ENCODE measurements at places on chromosomes 7 and 10.

DNA sequence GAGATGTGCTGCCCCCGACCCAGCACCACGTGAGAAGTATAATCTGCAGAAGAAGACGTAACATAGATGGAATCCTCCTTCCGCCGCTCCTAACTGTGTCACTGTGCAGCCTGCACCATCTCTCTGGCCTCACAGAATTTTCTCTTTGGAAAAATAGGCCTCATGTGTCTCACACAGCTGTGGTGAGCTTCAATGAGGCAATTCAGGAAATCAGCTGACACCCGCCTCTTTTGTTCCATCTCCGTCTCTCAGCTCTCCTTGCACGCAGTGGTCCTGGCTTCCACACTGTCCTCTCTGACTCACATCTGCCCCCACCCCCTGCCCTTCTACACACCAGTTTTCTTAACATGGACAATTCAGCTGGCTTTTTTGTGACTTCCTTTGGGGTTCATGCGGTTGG, 7.2 kb downstream of the C10orf90 start:
- DNase-seq: no peak

GRCh38 chr7:2154831-2155230, 77.9 kb downstream of the MAD1L1 start:
- DNase-seq: no peak

- DNase-seq: no peak
Measured at GRCh38 chr7:28588602-28589001, 176.3 kb downstream of the CREB5 start.

- DNase-seq: no peak
Measured at GRCh38 chr7:22093001-22093400, 147.3 kb upstream of the CDCA7L start.

GRCh38 chr7:46407125-46407524, 486.1 kb upstream of the IGFBP3 start:
- no peak for DNase-seq

- no peak for DNase-seq
Measured at GRCh38 chr10:116286626-116287200, 13.7 kb upstream of the GFRA1 start.

DNA sequence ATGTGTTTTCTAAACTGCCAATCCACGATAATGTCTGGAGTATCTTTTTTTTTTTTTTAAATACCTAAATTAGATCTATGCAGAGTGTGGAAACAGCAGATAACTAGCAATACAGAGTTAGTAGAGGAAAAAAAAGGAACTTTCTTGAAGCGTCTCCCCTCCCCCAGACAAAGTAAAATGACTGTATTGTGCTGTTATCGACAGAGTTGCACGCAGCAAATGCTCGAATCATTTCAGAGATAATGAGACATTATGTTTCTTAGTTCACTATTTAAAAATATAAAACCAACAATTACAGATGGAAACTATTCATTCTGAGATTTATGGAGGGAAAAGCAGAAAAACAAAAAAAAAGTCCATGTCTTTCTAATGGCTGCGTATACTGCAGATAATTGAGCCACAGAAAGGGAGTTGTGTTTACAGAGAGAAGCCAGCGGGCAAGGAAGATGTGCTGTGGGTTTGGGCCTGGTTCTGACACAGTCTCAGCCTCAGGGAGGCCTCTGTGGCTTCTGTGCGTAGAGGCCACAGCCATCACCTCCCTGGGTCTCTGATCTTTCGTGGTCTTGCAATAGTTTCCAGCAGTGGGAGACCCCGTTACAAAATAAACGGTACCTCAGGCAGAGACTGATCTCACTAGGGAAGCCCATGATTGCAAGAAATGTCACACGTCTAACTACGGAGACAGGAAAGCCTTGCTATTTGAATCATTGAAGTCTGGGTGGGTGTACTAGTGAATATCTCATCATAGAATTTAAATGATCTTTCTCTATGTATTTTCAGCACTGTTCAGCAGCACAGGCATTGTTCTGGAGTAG, 19.1 kb upstream of the KLF6 start:
- DNase-seq: no peak

- DNase-seq: no peak
Measured at GRCh38 chr10:99522470-99523250, 10.1 kb upstream of the NKX2-3 start.

DNA sequence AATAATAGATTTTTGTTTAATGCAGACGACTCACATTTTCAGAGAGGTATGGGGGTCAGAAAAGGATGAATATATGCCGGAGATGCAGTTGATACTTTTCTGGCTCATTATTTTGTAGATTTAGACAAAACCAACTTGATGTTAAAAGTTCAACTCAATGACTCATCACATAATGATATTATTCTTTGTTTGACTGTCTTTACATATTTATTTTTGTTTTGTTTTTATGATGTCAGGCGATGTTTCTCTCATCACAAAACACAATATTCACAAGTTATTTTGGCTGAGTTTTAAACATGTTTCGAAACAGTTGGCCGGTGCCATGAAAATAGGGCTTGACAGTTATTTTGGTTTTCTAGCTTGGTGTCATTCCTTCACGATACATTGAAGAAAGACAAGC, 1.3 kb downstream of the GJD4 start:
- DNase-seq: no peak

GRCh38 chr7:63925626-63926460, 72.8 kb upstream of the ZNF722 start:
- DNase-seq: peak; percentile 4

DNA sequence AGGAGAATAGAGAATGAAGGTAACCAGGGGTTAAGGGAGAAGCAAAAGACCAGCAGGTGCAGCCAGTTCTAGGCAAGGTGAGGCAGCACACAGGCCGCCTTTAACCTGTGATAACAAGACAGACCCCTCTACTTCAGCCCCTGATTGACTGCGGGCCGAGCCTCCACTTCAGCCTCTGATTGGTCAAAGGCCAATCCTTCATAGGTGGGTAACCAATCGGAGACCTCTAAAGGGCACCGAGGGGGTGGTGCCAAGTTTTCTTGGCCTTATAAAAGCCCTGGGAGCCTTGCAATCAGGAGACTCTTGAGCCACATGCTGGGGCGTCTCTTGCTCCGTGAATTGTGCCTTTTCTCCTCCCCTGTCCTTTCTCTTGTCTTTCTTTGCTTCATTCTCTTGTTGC, 98.8 kb downstream of the ELFN1 start:
- DNase-seq: no peak

GRCh38 chr7:143381427-143382125, 431 bp downstream of the ZYX start:
- peak; percentile 46 for DNase-seq

GRCh38 chr10:69335063-69335587, 56.8 kb downstream of the HK1 start:
- no peak for DNase-seq

DNA sequence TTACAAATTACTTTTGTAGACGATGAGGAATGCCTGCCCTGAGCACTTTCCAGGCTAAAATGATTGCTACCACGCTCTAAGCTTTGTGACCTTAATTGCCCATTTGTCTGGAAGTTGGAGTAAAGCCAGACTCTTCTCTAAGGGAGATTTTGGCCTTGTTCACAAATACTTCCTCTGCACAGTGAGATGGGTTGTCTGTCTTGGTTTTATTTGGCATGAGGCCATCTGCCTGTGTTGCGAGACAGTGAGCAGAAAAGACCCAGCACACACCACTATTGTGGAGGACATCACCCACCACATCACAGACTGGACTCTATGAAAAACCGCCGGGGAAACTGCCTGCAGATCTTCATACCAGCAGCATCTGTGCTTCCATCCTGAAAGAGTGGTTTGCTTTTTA, 138.4 kb downstream of the BICC1 start:
- no peak for DNase-seq

DNA sequence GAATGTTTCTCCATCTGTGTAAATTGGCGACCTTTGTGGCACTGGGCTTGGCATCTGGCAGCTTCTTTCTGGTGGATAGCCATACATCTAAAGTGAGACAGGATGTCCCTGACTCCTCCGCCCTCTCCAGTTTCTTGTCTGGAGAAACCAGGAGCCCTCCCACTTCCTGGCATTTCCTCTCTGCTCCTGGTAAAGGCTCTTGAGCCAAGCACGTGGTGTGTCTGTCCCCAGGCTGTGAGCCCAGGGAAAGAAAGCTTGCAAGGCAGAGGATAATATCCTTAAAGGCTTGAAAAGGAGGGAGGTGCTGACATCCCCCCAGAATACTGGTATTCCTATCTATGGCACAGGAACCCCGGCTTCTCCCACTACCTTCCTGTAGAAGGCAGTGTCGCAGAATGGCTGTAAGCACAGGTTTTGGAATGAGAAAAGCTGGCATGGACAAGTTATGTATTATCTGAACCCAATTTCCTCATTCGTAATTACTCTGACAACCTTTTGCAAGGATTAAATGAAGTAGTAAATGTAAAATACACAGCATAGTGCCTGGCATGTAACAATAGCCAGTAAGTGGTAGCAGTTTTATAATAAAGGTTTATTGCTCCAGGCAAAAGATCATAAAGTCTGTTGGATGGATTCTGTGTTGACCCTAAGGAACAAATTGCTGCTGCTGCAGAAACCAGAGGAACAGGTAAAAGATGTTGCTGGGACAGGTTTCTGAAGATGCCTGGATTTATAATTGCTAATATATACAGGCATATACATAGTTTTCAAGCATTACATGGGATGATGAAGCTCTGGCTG, 11.8 kb upstream of the ACSL5 start:
- DNase-seq: no peak

DNA sequence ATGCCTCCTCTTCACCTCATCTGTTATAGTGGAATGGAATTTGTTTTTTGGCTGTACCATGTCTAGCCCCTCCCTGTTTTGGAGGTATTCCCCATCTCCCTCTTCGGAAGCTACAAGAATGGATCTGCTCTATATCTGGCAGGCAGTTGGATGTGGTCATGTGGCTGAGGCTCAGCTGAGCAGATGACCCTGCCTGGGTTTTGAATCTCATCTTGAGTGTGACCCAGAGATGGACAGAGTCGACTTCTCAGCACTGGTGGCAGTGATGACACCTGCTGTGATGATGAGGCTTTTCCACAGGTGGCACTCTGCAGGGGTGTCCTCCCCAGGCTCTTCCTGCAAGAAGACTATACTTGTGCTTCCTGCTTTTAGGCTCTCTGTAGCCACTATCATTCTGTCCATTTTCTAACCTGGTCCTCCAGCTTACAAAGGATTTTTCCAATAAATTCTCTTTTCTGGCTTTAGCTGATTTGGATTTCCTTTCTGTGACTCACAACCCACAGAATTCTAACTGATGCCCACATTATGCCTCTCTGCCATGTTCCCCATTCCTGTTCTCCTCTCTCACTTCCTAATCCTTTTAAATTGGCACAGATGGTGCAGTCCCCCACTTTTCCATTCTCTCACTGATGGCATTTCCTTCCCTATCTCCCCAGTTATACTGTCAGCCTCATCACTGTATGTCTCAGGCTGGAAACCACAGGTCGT, 7.5 kb upstream of the ARHGAP22 start:
- DNase-seq: no peak

GRCh38 chr10:69232252-69232651, 12.1 kb downstream of the HKDC1 start:
- no peak for DNase-seq

DNA sequence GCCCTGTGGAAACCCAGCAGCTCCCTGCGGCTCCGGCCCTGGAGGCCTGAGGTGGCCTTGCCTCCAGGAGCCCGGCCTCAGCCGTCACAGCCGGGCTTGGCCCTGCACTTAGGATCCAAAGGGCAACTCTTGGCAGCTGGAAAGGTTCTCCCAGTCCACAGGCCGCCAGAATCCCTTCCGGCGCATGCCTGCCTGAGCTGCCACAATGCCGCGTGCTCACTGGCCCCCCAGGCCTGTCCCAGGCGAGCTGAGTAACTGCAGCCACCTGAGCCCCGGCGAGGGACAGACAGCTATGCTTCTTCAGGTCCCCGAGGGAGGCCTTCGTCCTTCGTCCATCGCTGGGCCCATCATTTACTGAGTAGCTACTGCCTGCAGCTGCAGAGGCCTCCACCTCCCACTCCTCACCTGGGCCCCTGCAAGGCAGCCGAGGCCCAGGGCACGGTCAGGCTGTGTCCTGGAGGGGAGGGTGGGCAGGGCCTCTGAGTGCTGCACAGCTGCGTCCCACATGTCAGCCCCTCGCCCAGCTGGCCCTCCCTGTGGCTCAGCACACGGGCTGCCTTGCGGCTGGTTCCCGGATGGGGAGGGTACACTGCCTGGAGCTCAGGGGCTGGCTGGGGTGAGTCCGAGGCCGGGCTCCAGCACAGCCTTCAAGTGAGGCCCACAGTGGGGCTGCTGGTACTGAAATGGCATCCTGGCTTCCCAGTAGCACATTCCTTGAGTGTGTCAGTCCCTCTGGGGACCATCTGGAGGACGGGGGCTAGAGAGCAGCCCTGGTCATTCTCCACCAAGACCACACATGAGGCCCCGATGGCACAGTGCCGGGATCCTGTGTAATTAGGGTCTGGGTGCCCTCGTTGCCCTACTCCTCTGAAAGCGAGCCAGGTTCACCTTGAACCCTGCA, 172.5 kb downstream of the ELFN1 start:
- DNase-seq: no peak

- no peak for DNase-seq
Measured at GRCh38 chr7:5043661-5044060, 2.0 kb upstream of the RBAK start.

GRCh38 chr10:35903021-35903420, 260.9 kb upstream of the FZD8 start:
- DNase-seq: no peak

DNA sequence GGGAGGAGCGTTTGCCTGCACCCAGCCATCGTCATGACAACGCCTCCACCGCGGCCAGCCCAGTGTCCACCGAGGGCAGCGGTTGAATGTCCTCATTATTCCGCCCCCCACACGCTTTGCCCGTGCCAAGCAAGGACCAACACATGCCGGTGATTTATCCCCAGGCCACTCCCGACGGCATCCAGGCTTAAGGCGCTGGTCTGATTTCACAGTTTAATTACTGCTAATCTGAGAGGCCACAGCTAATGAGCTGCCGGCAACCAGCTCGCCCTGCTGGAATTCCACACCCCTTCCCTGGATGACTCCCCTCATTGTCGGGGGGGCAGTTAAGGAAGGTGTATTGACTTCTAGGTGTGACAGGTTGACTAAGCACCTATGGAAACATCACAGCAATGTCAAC, 432.3 kb downstream of the DNAJB6 start:
- no peak for DNase-seq

DNA sequence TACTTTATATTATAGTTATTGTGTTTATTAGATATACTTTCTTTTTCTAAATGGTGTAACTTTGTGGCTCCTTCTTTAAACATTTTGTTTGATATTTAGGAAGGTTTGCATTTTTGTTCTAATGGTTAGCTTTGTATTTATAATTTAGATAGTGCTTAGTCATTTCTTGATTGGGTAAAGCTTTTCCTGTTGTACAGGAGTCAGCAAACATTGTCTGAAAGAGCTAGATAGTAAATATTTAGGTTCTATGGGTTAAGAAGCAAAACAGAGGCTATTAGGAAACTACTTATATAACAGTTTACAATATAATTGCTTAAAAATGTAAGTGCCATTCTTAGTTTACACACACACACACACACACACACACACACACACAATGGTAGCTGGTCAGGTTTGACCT, 70.6 kb upstream of the CCDC6 start:
- no peak for DNase-seq

GRCh38 chr10:4397337-4397736, 428.7 kb upstream of the AKR1E2 start:
- no peak for DNase-seq
